MV-4-11 (cell line): ENCODE measurements at places on chromosomes 5 and 9.
A peak's percentile ranks its signal among the peaks of the same experiment; 100 is the strongest.

DNA sequence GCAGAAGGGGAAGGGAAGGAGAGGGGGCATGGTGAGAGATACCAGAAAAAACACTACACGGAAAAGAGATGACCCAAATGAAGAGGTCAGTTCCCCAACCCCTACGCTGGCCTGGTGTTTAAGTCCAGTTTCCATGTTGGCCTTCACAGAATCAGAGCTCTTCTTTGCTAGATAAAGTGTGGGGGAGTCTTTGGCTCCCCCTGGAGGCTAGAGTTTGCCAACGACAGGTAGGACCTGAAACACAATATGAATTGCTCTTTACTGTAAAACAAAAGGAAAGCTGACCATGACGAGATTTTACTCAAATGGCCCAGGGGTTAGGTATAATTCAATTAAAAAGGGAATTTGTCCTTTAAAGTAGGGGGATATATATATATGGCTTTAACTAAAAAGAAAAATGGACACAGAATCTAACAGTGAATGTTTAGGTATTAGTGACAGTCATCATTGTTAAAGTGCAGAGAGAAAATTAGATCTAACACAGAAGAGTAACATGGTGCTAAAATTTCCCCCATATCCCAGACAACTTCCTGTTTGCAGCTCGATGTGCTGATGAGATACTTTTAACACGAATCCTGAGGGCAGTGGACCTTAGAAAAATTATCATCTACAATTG, 92.0 kb downstream of the SV2C start:
- DNase-seq, result peak; percentile 41

GRCh38 chr5:26669523-26669922, 368.9 kb downstream of the CDH9 start:
- DNase-seq, result no peak

GRCh38 chr9:104851546-104851920, 76.4 kb downstream of the ABCA1 start:
- no peak for DNase-seq

- no peak for DNase-seq
Observed at GRCh38 chr5:16772556-16772955, 155.8 kb upstream of the RETREG1 start.

GRCh38 chr5:78651468-78651867, 2.9 kb upstream of the LHFPL2 start:
- no peak for DNase-seq

DNA sequence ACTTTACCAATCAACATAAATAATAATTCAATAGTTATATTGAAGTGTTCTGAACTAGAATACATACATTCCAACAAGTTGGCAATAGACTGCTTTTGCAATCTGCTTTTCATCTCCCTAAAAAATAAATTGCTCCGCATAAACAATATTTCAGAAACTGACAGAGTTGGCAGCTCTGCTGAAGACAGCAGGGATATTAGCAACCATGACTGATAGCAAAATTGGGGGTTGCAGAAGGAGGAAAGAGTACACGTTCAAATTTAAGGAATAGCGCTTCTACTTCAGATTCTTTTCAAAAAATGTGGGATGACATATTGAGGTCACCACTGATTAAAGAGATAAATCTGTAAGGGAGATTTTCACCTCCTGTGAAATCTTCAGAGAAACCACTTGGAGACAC, 521.2 kb downstream of the DTWD2 start:
- DNase-seq, result no peak

DNA sequence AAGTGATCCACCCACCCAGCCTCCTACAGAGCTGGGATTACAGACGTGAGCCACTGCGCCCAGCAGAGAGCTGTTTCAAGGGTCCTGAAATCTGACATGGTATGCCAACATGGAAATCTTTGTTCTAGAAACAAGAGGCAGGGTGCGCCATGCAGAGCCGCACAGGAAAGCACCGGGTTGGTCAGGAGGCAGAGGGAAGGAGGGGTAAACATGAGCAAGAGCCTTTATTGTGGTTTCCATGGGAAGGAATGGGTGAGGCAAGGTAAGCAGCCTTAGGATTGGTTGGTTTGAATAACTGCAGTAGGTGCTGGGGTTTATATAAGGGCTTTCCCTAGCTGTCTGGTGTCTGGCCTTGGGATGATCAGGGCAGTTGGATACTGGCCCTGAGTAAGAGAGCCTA, 5.5 kb upstream of the EXOSC2 start:
- DNase-seq, result no peak

GRCh38 chr9:110977259-110977709, 61.0 kb downstream of the LPAR1 start:
- DNase-seq, result no peak

- DNase-seq, result no peak
Observed at GRCh38 chr5:153835891-153836515, 202.7 kb downstream of the FAM114A2 start.

- no peak for DNase-seq
Observed at GRCh38 chr9:133238272-133238850, 29.3 kb upstream of the OBP2B start.

DNA sequence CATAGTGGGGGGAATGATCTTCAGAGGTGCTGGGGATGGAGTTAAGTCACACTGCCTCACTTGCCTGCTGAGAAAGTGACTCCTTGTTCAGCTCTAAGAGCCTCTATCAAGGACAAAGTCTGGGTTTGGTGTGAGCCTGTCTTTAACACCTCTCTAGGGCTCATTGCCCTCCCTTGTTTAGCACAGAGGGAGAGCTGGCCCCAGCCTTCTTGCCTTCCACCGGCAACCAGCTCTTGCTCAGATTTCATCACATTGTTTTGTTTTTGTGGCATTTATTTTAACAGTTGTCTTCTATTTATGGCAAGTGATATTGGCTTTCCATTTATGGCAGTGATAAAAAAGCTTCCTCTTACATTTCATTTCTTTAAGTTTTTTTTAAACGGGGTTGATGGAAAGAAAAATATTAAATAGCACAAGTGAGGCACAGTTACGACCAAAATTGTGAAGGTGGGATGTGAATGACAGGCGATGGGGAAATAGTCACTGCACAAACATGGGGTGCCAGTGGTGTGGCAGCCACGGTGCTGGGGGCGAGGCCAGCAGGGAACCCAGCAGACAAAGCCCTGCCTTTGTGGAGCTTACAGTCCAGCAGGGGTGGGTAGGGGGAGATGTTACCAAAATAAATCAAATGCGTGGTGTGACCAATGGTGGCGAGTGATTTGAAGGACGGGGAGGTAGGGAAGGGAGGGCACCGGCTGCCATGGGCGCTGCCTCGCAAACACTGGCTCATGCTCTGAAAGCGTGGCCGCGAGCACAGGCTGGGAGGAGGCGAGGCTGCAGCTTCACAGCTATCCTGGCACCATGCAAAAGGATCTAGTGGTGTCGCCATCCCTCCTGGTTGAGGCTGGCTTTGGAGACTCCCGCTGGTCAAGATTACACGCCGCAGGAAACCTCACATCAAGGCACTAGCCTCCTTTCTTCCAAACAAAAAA, 21.2 kb upstream of the UNC5A start:
- DNase-seq, result peak; percentile 63

- no peak for DNase-seq
Observed at GRCh38 chr5:57503433-57503832, 20.8 kb upstream of the ACTBL2 start.

- DNase-seq, result peak; percentile 71
Observed at GRCh38 chr5:72234265-72234700, 85.8 kb downstream of the MRPS27 start.

DNA sequence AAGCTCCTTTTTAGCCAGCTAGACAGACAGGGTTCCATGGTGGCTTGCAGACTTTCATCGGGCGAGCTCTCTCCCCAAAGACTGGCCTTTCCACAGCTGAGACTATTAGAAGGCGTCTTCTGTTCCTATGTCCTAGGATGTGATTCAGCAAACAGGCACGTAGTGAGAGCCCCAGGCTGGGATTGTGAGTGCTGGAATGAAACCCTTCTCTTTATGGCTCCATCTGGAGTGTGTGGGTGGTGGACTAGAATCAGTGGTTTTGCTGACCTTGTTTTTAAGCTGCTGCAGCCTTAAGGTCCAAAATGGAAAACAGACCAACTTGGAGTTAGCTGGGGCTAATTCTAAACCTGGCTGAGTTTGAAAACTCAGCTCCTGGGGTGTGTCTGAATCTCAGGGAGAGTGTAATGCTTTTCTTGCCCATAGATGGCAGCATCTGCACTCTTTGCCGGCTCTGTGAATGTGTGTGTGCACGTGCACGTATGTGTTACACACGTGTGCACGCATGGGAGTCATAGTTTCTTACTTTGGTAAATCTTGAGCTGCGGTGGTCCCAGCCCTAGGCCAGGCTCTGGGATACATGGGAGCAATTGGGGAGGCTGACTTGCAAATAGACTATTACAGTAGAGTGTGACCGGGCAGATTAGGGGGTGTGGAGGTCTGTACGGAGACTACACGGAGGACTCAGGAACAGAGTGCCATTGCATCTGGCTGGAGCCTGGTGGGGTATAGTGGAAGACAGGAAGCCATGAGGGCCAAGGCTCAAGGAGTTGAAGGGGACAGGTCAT, 10.7 kb downstream of the GSN start:
- DNase-seq, result peak; percentile 75

GRCh38 chr5:96961053-96961452, 25.2 kb downstream of the LNPEP start:
- DNase-seq, result peak; percentile 94
